T-helper 2 cell (primary cell): ENCODE measurements at places on chromosomes 5 and 9.

GRCh38 chr5:95881833-95882232 is 59.3 kb upstream of the GLRX start:
- no peak for DNase-seq

GRCh38 chr5:132556153-132556762 is 519 bp upstream of the RAD50 start:
- no peak for DNase-seq

DNA sequence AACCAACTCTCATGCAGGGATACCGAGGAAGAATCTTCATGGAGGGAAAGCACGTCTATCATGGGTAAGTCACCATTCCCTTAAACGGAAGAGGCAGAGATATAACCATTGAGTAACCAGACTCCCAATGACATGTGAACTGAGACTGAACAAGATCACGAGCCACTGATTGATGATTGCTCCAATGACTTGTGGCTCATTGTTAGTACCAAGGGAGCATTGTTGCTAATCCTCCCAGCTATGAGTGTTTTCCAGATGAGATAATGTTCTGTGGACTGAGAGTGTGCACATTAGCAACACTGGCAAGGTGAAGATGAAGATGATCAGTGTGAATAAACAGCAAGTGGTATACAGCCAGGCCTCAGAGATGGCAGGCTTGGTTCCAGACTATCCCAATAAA is 219.2 kb upstream of the MAP3K1 start:
- no peak for DNase-seq

DNA sequence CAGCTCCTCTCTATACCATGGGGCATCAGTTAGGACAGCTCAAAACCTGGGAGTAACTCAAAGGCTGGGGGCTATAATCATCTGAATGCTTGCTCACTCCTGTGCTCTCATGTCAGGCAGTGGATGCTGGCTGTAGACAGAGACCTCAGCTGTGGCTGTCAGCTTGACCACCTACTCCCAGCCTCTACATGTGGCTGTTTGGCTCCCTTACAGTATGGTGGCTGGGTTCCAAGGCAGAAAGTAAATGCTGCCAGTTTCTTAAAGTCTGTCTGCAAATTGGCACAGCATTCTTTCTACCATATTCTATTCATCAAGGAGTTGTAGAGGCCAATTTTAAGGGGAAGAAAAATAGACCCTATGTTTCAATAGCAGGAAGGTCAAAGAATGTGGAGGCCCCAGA is 66.9 kb downstream of the TMC1 start:
- DNase-seq, result no peak

GRCh38 chr9:133524679-133525228 is at the start of gene MYMK:
MYMK (minus strand) TSS chr9:133524959; CDS start chr9:133524844, 115 bp downstream.
- DNase-seq, result no peak

DNA sequence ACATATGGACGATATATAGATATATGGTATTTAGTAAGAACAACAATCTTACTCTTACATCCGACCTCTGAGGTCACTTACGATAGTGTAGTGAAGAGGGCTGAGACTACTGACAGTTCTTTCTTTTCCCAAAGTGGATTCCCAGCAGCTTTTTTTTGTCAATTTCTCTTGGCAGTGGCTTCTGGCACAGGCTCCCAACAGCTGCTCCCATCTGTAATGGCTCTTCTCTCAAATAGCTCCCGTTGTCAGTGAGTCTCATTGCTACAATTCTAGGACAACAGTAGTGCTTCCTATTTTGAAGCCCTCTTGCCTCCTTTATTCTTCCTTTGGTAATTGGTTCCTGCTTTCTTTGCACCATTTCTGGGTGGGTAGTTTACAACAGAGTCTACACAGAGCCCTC is 68.4 kb downstream of the SLC25A46 start:
- no peak for DNase-seq

GRCh38 chr5:53820119-53820801 is 259.8 kb downstream of the NDUFS4 start:
- DNase-seq, result no peak
